ENCODE measurements at places on chromosomes 13 and 19. TPM values are rescaled to one million over a fixed set of nuclear protein-coding genes. Genes with fewer than 3 reads are reported as not detected.

The EBI3 gene
- total RNA-seq, result 2.3 TPM

The PEG3 gene
- total RNA-seq, result 0.51 TPM

The PRTN3 gene
- not detected for total RNA-seq

The FAM83E gene
- not detected for total RNA-seq

The PSG3 gene
- not detected for total RNA-seq
